ENCODE measurements at places on chromosomes 5 and 9.

GRCh38 chr5:127860291-127860690 is 157.1 kb downstream of the CCDC192 start:
- H3K27ac ChIP-seq = no peak overlapping the region
- no peaks in the 10 kb centered on the region for H3K36me3 ChIP-seq
- no peak overlapping the region for H3K4me3 ChIP-seq
- no peak for DNase-seq

GRCh38 chr5:14890846-14891245 is 19.3 kb upstream of the ANKH start:
- no peaks in the 10 kb centered on the region for H3K4me1 ChIP-seq
- no peak for DNase-seq
- H3K36me3 ChIP-seq = no peaks in the 10 kb centered on the region
- H3K27ac ChIP-seq = no peak overlapping the region

DNA sequence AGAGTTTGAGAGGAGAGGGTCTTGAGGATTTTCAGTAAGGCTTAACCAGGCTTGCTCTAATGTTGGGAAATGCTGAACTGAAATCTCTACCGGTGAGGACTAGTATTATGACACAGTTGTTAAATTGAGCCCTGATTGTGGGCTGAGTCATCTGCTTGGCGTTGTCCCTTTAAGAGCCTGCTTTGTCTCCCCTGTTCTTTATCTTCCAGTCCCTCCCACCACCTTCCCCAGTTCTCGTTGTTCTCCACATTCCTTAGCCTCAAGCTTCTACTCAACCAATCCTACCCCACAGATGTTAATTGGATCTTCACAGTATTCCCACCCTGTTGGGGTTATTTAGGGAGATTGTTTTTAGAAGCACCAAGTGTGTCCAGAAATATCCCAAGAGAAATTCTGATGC is 57.6 kb downstream of the ANKRD55 start:
- DNase-seq = no peak
- no peaks in the 10 kb centered on the region for H3K4me1 ChIP-seq
- peaks cover 3% of the 10 kb centered on the region for H3K27me3 ChIP-seq
- H3K36me3 ChIP-seq = no peaks in the 10 kb centered on the region

DNA sequence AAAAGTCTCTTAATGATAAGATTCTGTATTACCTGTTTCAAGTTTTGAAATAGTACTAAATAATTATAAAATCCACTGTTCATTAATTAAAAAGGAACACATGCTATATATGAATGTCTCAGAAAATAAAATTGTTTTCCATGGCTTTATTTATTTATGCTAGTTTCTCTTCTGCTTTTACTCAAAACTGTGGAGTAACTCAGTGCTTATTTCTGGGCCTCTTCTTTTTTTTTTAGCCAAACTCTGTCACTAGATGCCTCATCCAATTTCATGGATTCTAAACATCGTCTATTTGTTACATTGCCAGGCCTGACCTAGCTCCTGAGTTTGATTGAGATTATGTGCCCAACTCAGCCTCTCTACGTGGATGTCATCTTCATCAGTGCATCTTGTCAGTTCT is 1509.7 kb downstream of the MAT2B start:
- DNase-seq = no peak
- no peaks in the 10 kb centered on the region for H3K27me3 ChIP-seq
- H3K4me1 ChIP-seq = no peaks in the 10 kb centered on the region
- H3K27ac ChIP-seq = no peak overlapping the region
- no peak overlapping the region for H3K4me3 ChIP-seq
- H3K36me3 ChIP-seq = no peaks in the 10 kb centered on the region

- no peak overlapping the region for H3K27ac ChIP-seq
- H3K27me3 ChIP-seq = no peaks in the 10 kb centered on the region
Measured at GRCh38 chr5:173101245-173101644, 43.1 kb upstream of the BNIP1 start.

DNA sequence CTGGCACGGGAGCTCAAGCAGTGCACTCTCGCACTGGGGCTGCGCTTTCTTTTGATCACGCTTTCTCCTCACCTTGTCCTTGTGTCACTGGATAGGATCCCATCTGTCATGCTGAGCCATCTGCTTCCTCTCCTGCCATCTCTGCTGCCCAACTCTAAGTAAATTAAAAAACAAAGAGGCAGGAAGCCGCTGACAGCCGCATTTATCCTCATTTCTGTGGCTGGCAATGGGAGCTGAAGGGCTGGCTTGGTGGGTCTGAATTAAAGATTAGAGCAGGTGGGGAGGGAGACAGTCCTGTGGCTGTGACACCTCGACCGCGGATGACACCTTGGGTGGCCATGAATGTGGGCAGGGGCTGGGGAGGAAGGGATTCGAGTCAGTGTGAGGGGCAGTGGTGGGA is 159.2 kb upstream of the ALDH1B1 start:
- H3K4me3 ChIP-seq = no peak overlapping the region
- H3K4me1 ChIP-seq = peaks cover under 1% of the 10 kb centered on the region
- peak; percentile 41 for DNase-seq
- no peak overlapping the region for H3K27ac ChIP-seq
- H3K36me3 ChIP-seq = no peaks in the 10 kb centered on the region

- H3K4me1 ChIP-seq = peaks cover 32% of the 10 kb centered on the region
- DNase-seq = no peak
- H3K27me3 ChIP-seq = no peaks in the 10 kb centered on the region
- no peaks in the 10 kb centered on the region for H3K36me3 ChIP-seq
- H3K27ac ChIP-seq = no peak overlapping the region
- H3K4me3 ChIP-seq = no peak overlapping the region
Measured at GRCh38 chr9:94909250-94909894, 182.9 kb downstream of the AOPEP start.

DNA sequence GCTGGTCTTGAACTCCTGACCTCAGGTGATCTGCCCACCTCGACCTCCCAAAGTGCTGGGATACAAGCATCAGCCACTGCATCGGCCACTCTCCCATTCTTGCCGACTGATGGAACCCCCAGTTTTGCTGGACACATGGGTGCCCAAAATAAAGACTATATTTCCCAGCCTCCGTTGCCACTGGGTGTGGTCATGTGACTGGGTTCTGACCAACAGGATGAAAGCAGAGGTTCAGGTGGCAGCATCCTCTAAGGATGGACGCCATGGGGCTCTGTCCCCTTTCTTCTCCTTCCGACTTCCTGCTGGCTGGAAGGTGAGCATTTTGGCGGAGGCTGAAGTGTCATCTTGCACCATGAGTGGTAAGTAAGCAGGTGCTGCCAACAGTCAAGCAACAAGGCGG is 10.3 kb downstream of the PDLIM7 start:
- peaks cover 17% of the 10 kb centered on the region for H3K4me1 ChIP-seq
- no peak overlapping the region for H3K4me3 ChIP-seq
- peaks cover 82% of the 10 kb centered on the region for H3K36me3 ChIP-seq
- H3K27ac ChIP-seq = no peak overlapping the region

DNA sequence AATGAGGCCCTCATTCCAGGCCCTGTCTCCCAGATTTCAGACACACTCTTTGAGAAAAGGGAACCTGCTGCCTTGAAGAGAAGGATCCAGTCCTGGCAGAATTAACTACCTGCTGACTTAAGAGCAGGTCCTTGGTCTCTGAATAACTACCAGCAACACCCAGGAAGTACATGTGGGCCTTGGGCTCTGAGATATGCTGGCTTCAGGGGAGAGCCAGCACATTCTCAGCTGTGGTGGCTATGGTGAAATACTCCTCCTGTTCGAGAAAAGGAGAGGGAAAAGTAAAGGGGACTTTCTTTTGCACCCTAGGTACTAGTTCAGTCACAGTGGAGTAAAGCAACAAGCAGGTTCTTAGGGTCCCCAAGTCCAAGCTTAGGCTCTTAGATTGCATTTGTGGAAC is 120.0 kb downstream of the HMHB1 start:
- DNase-seq = no peak
- no peaks in the 10 kb centered on the region for H3K27me3 ChIP-seq
- peaks cover 3% of the 10 kb centered on the region for H3K4me1 ChIP-seq
- H3K27ac ChIP-seq = peak overlapping the region; percentile 33

- H3K36me3 ChIP-seq = peaks cover 7% of the 10 kb centered on the region
- H3K4me1 ChIP-seq = no peaks in the 10 kb centered on the region
- no peaks in the 10 kb centered on the region for H3K27me3 ChIP-seq
- DNase-seq = no peak
Measured at GRCh38 chr9:105459336-105459735, 11.5 kb downstream of the FSD1L start.

GRCh38 chr5:173056783-173057061 is 570 bp downstream of the CREBRF start:
- peak overlapping the region; percentile 98 for H3K27ac ChIP-seq
- no peaks in the 10 kb centered on the region for H3K27me3 ChIP-seq
- H3K4me1 ChIP-seq = peaks cover 5% of the 10 kb centered on the region
- DNase-seq = no peak
- peak overlapping the region; percentile 92 for H3K4me3 ChIP-seq

GRCh38 chr9:6106711-6107339 is 91.4 kb upstream of the RANBP6 start:
- no peaks in the 10 kb centered on the region for H3K27me3 ChIP-seq
- no peak overlapping the region for H3K27ac ChIP-seq
- H3K4me1 ChIP-seq = no peaks in the 10 kb centered on the region
- DNase-seq = peak; percentile 28

DNA sequence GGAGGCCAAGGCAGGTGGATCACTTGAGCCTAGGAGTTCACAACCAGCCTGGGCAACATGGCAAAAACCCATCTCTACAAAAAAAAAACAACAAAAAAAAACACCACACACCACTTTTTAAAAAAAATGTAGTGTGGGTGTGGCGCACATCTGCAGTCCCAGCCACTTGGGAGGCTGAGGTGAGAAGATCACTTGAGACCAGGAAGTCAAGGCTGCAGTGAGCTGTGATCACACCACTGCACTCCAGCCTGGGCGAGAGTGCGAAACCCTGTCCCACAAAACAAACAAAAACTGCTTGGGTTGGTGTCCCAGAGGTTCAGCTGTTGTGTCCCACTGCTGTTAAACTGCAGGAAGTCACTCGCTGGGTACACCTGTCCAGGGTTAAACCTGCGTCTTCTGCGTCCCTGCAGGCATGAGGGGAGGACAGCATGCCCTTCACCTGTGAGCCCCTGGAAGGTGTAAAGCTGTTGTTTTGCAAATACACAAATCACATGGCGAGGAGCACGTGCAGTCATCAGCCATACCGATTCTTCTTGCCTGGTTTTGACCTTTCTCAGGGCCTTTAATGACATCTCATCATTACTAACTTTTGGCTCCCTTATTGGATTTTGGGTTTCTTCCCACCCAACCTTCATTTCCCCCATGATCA is 29.3 kb upstream of the CLPTM1L start:
- H3K27me3 ChIP-seq = peaks cover 2% of the 10 kb centered on the region
- H3K27ac ChIP-seq = no peak overlapping the region
- H3K4me3 ChIP-seq = no peak overlapping the region
- no peaks in the 10 kb centered on the region for H3K4me1 ChIP-seq
- no peaks in the 10 kb centered on the region for H3K36me3 ChIP-seq

GRCh38 chr5:36769129-36769770 is 107.3 kb upstream of the NIPBL start:
- H3K27me3 ChIP-seq = no peaks in the 10 kb centered on the region
- H3K4me1 ChIP-seq = no peaks in the 10 kb centered on the region
- no peak overlapping the region for H3K27ac ChIP-seq
- no peak for DNase-seq

GRCh38 chr5:102754767-102755431 is at the start of gene PAM:
Gene PAM (plus strand): TSS chr5:102755305. CDS start chr5:102866196, 110,891 bp downstream.
- peaks cover 8% of the 10 kb centered on the region for H3K27me3 ChIP-seq
- H3K27ac ChIP-seq = peak within 1 kb of the TSS; percentile 67
- H3K36me3 ChIP-seq = no peaks in the 10 kb centered on the region

GRCh38 chr9:4590430-4591122 is 71.5 kb upstream of the PLPP6 start:
- no peak overlapping the region for H3K4me3 ChIP-seq
- no peaks in the 10 kb centered on the region for H3K27me3 ChIP-seq
- no peak for DNase-seq
- H3K4me1 ChIP-seq = peaks cover 5% of the 10 kb centered on the region
- H3K36me3 ChIP-seq = no peaks in the 10 kb centered on the region
